Activated T-cell treated with anti-CD3 and anti-CD28 coated beads for 24 hours (primary cell): ENCODE measurements at places on chromosomes 7 and 10.

GRCh38 chr7:5177060-5177459 is 13.0 kb upstream of the WIPI2 start:
- no peak for DNase-seq

DNA sequence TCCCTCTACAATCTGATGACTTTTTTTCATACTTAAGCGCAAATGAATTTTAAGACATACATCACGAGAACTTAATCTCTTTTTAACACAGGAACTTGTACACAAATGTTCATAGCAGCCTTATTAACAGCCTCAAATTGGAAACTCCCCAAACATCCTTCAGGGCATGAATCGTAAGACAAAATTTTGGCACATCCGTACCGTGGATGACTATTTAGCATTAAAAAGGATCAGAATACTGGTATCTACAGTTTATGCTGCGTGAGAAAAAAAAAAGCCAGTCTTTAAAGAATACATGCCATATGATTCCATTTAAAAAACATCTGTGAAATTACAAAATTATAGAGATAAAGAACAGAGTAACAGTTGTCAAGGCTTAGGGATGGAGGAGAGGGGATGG is 46.8 kb downstream of the PDE1C start:
- DNase-seq: no peak

DNA sequence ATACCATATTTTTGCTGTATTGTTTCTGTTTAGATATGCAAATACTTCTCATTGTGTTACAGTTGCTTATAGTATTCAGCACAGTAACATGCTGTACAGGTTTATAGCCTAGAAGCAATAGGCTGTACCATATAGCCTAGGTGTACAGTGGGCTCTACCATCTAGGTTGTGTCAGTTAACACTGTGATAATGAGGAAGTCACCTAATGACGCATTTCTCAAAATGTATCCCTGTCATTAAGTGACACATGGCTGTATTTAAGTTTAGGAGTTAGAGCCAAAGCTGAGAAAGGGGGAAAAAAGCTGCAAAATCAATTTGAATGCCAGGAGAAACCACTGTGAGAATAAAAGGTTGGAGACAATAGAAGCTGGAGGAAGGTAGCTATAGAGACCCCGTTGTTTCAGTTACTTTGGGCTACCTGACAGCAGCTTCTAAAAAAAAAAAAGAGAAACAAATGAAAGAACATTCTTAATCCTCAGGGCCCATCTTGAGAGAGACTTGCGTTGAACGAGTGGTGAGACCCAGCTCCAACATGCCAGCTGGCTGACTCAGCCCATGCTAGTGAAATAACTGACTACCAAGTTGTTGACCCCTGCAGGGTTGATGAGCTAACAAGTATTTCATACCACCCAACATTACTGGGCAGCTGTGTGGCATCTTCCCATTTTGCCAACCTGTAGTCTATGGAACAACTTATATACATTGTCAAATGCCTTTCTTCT is 8.7 kb downstream of the STARD3NL start:
- no peak for DNase-seq

DNA sequence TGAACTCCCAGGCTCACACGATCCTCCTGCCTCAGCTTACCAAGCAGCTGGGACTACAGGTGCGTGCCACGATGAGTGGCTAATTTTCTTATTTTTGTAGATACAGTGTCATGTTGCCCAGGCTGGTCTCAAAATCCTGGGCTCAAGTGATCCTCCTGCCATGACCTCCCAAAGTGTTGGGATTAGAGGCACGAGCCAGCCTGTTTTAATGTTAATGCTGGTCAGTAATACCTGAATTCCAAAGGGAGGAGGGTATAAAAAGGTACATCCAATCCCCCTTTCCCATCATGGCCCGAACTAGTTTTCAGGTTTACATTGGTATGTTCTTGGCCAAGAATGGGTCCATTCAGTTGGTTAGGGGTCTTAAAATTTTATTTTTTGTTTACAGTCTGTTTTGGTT is 329.1 kb downstream of the PARD3 start:
- DNase-seq: no peak

- no peak for DNase-seq
Observed at GRCh38 chr7:54426406-54426805, 115.8 kb upstream of the VSTM2A start.

- DNase-seq: no peak
Observed at GRCh38 chr7:149783386-149784250, 10.2 kb upstream of the ZNF467 start.

DNA sequence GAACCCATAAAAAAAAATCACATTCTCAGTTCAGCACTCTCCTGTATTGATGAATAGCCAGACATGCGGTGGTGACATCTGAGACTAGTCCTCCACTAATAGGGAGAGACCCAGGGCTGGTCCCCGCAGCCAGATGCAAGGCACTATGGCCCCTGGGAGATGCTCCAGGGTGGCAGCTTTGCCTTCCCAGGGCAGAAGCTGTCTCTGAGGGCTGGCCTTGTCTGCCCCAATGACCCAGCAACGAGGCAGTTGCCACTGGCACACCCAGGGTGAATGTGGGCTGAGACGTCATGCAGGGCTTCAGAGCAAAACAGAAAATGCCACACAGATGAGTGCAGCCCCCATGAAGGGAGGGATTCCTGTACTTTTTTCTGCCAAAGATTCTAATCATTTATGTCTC is 50.1 kb upstream of the GDF10 start:
- no peak for DNase-seq
